ENCODE measurements at places on chromosomes 3 and 15.
A peak's percentile ranks its signal among the peaks of the same experiment; 100 is the strongest.

DNA sequence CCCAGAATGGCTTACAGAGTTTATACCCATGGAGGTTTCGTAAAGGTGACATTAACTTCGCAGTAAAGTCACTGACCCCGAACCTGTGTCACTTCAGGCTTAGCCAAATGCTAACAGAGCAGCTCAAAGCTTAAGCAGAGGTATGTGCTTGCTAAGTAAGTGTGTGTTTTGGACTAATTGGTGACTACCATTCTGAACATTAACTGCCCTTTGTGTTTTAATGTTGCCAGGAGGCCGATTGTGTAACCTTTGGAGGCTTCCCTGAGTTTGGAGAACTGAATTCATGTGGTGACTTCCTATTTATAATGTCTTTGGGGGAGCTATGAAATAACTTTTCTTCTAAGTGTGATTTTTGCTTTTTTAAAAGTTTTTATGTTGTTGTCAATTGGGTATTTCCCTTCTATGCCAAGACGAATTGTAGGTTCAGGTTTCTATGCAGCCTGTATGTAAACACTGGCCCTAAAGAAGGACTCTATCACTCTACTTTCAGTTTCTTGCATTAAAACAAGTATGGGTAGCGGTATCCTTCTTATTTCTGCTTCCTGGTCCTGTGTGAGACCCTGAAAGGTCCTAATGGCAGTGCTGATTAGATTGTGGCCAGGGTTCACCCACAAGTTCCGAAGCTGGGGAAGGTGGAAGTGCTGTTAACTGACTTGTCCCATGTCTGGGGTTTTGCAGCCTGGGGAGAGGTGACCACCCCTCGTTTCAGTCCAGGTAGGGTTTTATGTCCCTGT is 86.3 kb downstream of the IGF1R start:
- DNase-seq: no peak

GRCh38 chr3:169604568-169604967 is 58.9 kb downstream of the MECOM start:
- DNase-seq: peak; percentile 3

- DNase-seq: no peak
Measured at GRCh38 chr3:186094271-186094670, 14.6 kb downstream of the ETV5 start.

GRCh38 chr3:53269888-53270880 is 14.4 kb upstream of the TKT start:
- peak; percentile 99 for DNase-seq

- no peak for DNase-seq
Measured at GRCh38 chr3:50585919-50586762, 16.8 kb downstream of the HEMK1 start.

DNA sequence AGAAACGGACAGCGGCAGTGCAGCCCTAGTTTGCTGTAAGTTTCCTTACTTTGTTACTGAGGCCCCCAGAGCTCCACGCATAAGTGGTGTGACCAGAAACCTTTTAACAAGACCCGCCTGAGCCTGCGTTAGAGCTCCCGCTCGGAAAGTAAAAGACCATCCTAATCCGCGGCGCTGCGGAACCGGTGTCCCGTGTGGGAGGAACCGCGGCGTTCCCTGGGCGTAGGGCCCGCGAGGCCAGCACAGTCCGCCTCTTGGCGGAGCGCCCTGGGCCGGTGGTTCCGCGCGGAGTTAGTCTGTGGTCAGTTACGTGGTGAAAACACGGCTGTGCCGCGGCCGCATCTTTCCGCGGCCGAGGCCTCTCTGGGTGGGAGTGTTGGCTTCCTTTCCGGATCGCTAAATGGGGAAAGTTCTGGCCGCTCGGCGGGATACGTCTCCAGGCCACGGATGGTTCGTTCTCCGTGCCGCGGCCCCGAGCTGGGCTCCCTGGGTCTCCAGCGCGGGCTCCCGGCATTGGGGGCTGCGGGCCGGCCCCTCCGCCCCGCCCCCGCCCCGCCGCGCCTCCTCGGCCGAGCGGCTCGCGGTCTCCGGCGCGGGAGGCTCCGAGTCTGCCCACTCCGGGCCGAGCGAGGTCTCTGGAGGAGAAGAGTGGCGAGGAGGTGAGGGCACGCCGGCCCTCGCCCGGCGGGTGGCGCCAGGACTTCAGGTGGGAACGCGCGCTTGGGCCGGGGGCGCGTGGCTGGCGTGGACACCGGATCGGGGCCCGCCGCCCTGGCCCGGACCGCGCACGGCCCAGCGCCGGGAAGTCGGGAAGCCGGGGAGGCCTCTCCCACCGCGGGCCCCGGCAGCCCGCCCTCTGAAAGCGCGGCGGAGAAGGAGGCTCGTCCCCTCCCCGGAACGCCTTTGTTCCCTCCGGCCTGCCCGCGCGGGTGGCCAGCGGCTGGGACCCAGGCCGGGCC is 754 bp downstream of the B3GNT5 start:
- DNase-seq: peak; percentile 44

- DNase-seq: peak; percentile 63
Measured at GRCh38 chr3:104273046-104273649, 1093.6 kb upstream of the ALCAM start.

DNA sequence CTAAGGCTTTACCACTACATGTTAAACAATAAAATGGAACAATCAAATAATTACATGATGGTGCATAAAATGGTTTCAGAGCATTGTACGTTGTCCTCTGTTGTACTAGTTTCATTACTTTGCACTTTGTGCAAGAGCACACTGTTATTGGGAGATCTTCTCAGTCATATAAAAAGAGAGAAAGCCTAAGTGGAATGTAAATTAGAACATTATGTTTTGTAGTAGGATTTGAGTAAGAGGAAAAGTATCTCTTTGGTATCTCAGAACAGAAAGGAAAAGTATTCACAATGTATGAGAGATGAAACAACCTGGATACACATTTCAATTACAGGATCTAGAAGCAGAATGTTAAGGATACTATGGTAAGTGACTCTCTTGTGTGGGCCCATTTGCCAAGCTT is 26.9 kb upstream of the PLSCR2 start:
- peak; percentile 28 for DNase-seq

GRCh38 chr3:17605032-17605431 is 137.4 kb downstream of the TBC1D5 start:
- DNase-seq: peak; percentile 67

DNA sequence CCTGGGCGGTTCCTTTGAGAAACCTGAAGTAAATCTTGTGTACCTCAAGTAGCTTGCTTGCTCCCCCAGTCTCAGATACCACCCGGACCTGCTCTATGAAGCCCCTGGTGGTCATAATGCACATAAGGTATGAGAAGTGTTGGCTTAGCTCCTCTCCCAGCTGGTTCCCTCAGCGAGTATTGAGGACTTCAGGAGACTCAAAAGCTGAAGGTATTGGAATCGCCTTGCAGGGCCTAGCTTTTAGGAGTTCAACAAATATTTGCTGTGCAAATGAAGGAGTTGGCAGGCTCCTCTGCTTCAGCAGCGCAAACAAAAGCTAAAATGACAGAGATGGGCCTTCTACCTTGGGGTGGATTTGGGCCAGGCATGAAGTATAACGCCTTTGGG is 1.7 kb downstream of the CMTM8 start:
- peak; percentile 8 for DNase-seq

GRCh38 chr3:27509376-27509775 is 25.2 kb upstream of the SLC4A7 start:
- no peak for DNase-seq

GRCh38 chr3:182782149-182782548 is 11.2 kb upstream of the ATP11B start:
- no peak for DNase-seq

- DNase-seq: peak; percentile 95
Measured at GRCh38 chr3:171284308-171285075, 175.7 kb downstream of the TNIK start.

DNA sequence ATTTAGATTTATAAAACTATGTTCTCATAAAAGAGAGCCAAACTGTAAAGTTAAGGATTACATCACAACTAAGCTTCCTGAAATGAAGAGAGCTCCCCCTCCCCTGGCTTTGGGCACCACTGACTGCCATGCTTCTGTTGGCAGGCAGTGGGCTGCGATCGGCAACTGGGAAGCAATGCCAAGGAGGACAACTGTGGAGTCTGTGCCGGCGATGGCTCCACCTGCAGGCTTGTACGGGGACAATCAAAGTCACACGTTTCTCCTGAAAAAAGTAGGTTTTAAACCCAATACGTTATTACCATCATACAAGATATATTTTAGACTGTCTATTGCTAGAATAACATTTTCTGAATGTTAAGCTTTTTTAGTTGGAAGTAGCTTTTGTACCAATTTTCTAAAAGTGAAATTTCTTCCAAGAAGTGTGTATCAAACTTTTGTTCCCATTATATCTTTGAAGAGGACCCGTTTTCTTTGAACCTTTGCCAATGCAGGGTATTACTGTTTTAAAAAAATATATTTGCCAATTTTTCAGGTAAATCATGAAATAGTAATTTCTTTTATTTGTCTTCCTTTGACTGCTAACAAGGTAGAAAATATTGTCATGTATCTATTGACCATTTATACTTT is 184.1 kb downstream of the ADAMTSL3 start:
- DNase-seq: peak; percentile 25

GRCh38 chr3:184155644-184156521 is 706 bp downstream of the DVL3 start:
- no peak for DNase-seq

DNA sequence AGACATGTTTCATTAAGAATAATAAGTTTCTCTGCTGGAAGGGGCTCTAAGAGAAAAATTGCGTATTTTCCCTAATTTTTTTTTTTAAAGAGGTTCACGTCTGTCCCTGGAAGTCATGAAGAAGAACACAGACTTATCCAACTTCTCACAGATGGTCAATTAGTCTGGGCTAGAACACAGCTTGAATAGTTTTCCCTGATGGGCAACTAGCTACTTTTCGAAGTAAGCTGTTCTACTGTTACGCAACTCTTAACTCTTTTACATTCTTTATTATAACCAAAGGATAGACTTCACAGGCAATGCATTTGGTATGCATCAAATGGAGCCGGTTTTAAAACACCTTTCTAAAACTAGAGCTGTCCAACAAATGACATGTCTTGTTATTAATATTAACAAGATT is 144.2 kb upstream of the TNIK start:
- no peak for DNase-seq

GRCh38 chr15:67276666-67277065 is 22.1 kb downstream of the IQCH start:
- no peak for DNase-seq

DNA sequence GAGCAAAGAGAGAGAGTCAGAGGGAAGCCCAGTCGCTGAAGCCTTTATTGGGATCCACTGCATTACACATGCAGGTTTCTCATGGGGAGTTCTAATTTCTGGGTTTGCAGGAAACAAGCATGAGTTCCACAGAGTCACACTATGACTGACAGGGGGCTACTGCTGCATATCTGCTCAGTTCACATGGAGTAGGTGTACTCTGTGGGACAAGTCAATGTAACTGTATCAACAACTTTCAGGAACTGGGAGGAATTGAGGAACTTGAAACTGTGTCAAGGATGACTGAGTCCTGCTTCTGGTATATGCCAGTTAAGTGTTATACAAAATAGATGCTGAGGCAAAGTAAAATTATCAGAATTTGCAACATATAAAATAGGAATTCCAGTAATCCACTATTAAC is 110.8 kb downstream of the NPAP1 start:
- DNase-seq: no peak

GRCh38 chr3:150555859-150556436 is 9.4 kb downstream of the EIF2A start:
- no peak for DNase-seq

GRCh38 chr3:125211523-125212090 is 941 bp downstream of the SLC12A8 start:
- DNase-seq: no peak

GRCh38 chr15:78156653-78157052 is 7.5 kb downstream of the IDH3A start:
- DNase-seq: no peak

- no peak for DNase-seq
Measured at GRCh38 chr3:188091746-188092145, 62.2 kb upstream of the LPP start.

DNA sequence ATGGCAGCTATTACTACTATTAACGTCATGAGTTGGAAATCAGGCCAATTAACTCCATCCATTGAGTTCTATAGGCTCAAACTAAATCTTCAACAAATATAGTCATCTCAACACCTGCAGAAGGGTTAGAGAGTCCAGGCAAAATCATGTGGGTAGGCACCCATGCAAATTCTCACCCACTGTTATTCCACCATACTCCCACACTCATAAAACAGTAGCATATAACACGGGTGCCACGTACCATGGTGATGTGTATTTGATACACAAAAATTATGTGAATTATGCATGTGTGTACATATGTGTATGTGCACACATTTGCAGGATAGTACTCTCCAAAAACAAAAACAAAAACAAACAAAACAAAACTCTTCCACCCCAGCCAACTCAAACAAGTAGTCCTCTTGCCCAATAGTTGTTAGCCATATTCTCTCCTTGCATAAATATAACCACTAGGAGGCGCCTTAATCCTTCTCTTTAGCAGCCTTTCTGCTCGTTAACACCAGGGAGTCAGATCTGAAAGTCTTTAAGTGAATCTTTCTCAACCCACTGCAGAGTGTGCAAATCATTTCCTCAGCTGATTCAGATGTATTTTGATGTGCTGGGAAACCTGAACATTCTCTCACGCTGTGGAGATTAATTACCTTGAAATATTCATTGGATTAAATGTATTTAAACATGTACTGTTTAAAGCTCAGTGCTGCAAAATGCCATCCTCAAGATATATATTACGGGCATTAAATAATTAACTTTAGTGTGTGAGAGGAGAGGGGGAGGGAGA is 38.0 kb upstream of the COPB2 start:
- peak; percentile 74 for DNase-seq

DNA sequence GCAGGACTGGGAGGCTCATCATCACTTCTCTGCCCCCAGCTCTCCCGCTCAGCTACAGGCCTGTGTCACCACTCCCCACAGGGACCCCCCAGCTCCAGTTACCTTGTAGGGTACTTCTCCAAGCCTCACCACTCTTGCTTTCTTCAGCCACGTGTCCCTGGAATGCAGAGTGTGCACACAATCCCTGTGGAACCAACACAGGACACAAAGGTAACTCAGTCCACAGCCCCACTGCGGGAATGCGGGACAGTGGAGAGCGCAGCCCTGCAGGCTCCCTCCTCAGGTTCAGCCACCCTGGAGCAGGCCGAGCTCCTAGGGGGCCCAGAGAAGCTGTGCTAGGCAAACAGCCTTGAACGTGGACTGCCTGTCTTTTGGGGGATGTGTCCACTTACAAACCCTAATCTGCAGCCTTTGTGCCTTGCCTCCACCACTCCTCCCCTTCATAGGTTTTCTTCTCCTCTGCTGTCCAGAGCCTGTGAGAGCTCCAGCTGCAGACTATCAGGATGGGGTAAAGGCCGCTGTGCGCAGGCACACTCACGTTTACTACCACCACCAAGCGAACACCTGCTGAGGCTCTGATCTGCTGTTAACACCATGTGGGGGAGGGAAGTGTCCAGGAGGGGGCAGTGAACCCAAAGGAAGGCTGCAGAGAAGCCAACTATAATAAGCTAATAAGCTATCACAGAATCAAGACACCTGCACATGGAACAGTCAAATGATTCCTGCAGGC is 26.0 kb downstream of the XPC start:
- no peak for DNase-seq

- no peak for DNase-seq
Measured at GRCh38 chr3:36866368-36866767, 78.5 kb downstream of the TRANK1 start.

DNA sequence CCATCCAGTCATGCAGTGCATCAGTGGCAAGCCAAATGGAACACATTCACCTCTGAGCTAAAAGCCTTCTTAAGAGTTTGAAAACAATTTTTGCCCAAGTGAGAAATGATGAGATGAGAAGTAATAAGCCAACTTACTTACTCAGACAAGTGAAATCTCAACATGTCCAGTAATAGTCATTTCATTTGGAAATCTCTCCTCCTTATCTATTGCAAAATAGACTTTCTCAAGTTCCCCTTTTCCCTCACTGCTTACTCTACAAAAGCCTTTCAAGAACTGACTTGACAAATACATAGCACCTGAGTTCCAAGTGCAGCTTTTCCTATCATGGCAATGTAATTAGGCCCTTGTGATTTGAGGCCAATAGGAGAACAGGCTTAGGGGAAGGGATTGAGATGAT is 282.3 kb downstream of the SLC9A9 start:
- DNase-seq: no peak

Data from fibroblast of skin of scalp (primary cell).